SK-MEL-5 (cell line): ENCODE measurements at places on chromosomes 1 and 21.

DNA sequence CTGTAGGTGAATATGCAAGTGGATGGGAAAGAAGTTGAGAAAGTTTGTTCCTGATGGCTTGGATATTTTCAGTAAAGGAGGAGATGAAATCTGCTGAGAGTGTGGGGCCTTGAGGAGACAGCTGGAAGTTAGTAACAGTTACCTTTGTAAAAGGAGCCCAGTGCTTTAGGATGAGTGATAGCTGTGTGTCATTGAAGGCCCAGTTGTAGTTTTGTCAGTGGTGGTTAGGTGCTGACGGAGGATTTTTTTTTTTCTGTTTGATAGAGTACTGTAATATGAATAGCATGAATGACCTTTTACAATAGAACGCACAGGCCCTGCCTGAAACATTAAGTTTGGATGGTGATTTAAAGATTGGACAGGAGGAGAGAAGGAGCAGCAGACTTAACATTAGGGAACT is 33.3 kb downstream of the LRRC8D start:
- DNase-seq: no peak

GRCh38 chr1:175376194-175376593 is 183.6 kb upstream of the KIAA0040 start:
- DNase-seq: peak; percentile 52

- no peak for DNase-seq
Observed at GRCh38 chr1:113792986-113793385, 19.3 kb downstream of the RSBN1 start.

GRCh38 chr1:208409176-208409575 is 165.0 kb upstream of the PLXNA2 start:
- no peak for DNase-seq

DNA sequence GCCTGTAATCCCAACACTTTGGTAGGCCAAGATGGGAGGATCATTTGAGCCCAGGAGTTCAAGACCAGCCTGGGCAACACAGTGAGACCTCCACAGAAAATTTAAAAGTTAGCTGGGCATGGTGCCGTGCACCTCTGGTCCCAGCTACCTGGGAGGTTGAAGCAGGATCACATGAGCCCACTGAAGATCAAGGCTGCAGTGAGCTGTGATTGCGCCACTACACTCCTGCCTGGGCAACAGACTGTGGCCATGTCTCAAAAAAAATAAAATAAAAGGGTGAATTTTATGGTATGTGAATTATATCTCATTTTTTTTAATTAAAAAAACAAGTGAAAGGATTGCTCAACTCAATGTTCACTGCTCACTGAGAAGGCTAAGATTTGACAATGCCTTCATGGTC is 8.7 kb downstream of the ARID4B start:
- DNase-seq: no peak

GRCh38 chr1:214966346-214966745 is 116.2 kb upstream of the KCNK2 start:
- DNase-seq: no peak

DNA sequence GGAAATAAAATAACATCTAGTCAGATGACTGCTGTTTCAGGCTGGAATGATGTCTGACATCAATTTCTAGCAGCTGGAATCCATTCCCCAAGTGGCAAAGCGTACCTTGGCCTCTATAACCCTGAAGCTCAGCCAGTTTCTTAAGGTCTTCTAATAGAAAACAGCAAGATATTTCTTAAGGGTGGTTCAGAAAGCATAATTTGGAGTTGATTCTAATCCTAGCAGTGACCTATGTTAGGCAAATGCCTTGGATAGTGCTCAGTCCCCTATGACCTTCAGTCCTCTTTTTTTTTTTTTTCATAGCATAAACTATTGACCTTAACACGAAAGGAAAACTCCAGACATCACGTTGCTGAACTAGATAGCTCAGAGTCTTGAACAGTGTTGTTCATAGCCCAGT is 56.5 kb downstream of the LAMC2 start:
- no peak for DNase-seq

DNA sequence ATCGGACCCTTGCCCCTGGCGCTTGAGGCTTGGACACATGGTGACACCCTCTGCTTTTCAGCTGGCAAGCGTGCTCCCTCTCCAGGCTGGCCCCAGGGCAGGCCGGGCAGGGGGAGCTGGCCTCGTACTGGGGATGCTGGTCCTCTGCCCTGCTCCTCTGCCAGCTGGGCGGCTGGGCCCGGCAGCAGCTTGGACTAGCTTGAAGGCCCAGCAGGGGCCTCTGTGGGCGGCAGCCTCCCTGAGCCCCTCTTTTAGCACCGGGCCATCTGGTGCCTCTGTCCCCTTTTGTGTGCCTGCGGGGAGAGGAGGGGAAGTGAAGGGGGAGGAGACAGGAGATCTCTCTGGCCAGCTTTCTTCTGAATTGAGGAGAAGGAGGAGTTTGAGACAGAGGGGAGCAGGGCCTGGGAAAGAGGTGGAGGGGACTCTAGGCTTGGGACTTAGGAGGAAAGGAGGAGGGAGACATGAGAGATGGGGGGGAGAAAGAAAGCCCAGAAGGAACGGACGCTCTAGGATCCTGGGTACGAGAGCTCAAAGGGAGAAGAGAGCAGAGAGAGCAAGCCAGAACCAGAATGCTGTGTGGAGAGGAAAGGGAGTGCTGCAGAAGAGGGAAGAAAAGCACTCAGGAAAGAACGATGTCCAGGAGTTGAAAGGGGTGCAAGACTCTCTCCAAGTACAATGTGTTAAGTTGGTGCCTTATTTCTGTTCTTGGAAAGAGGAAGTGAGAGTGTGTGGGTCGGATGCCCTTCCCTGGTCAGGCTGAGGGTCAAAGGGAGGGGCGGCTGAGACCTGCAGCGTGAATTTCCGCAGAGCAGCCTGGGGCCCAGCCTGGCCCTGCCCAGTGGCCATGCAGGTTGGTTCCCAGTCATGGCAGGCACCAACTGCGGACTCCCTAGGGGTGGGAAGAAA is 40.3 kb downstream of the IER5 start:
- DNase-seq: no peak

- no peak for DNase-seq
Observed at GRCh38 chr1:19457607-19458006, 27.7 kb downstream of the CAPZB start.

DNA sequence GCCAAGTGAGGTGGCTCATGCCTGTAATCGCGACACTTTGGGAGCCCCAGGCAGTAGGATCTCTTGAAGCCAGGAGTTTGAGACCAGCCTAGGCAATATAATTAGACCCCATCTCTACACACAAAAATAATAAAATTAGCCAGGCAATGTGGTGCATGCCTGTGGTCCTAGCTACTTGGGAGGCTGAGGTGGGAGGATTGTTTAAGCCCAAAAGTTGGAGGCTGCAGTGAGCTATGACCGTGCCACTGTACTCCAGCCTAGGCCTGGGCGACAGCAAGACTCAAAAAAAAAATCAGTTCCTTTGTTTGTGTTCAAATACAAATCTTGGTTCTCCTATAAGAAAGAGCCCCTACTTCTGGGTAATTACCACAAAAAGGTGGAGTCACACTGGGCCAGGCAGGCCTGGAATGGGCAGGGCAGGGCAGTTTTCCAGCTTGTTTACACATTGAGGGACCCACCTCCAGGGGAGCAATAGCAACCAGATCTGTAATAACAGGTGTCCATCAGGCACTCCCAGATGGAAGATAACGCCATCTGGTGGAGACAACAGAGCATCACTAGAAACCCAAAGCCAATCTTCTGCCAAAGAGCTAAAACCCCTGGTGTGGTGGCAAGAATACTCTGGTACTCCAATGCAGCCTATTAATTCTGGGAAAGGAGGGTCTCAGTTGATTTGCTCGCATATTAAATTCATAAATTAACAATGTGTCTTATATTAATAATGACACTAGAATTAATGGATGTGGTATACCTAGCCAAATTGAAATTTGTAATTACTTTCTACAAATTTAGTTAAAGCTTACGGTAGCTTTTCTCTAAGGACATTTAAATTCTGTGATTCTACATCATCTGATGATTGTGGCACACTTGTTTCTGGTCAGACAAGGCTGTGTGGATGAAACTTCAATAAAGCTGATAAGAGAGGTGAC is 13.2 kb downstream of the PPP1R15B start:
- DNase-seq: peak; percentile 91

- no peak for DNase-seq
Observed at GRCh38 chr21:29316029-29316742, 17.5 kb downstream of the BACH1 start.

DNA sequence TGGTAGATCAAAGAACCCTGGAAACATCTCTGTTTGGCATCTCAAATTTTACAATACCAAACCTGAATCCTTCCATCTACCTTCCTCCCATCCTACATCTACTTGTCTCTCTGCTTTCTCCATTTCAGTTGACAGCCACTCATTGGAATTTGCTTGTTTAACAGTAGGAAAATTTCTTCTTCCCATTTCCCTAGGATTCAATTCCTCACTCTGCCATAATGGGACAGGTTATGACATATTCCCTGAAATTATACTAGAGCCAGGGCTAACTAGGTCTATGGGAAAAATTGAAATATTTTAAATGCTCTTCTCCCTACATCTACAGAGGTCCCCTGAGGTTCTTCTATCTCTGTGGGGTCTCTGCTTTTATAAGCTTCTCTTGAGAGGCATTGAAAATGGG is 257.7 kb downstream of the KCNH1 start:
- no peak for DNase-seq

DNA sequence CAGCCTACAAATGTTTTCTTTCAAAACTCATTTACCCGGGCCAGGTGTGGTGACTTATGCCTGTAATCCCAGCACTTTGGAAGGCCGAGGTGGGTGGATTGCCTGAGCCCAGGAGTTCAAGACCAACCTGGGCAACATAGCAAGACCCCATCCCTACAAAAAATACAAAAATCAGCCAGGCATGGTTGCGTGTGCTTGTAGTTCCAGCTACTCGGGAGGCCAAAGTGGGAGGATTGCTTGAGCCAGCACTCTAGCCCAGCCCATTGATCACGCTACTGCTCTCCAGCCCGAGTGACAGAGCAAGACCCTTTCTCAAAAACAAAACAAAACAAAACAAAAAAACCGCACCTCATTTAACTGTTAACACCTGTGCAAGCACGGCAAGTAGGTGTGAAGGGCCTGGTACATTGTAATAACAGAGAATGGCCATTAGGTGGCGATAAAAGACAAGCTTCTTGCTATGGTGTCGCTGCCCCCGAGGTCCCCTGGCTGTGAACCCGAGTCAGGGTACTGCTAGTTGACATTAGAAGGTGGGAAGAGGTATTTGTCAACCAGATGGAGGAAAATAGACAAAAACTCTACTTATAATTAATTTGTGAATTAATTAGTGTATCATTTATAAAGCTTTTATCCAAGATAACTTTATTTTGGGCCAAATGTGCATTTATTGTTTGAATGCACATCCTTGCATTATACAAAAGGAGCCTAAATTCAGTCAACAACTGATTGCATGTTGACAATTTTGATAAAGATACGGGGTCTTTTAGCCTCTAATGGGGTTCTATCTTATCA is 66.5 kb downstream of the SH3BGR start:
- peak; percentile 66 for DNase-seq

DNA sequence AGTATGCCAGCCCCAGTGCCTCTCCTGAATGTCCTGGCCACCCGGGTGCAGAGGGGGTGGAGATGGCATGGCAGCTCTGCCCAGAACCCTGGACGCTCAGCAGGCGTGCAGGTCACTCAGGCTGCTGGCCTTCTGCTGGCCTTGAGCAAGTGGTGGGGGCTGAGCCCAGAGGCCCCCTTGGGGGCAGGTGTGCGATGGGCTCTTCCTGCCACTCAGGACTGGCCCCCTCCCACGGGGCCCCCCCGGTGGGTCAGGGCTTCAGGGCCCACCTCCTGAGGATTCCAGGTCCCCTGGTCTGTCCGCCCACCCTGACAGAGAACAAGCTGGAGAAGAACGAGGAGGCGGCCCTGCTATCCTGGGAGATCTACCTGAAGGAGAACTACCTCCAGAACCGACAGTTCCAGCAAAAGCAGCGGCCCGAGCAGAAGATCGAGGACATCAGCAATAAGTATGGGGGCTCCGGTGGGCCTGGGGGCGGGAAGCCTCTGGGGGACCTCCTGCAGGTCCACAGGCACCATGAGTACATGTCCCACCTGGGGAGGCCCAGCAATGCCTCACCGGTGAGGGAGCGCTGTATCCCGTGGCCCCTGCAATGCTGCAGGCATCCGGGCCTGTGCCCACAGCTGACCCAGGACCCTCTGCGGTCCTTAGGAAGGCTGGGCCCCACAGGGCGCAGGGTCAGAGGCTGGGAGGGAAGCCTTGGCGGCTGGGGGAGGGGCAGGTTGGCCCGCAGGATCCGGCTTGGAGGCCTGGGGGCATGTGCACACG is 37.0 kb upstream of the LRRC3 start:
- DNase-seq: no peak

GRCh38 chr1:212496682-212497081 is 64.0 kb downstream of the NENF start:
- DNase-seq: no peak

- DNase-seq: no peak
Observed at GRCh38 chr1:23163395-23163794, 5.3 kb downstream of the LUZP1 start.

GRCh38 chr1:180232521-180233043 is 2.5 kb downstream of the LHX4 start:
- no peak for DNase-seq

GRCh38 chr1:87684713-87685205 is 356.1 kb downstream of the LMO4 start:
- DNase-seq: peak; percentile 25

- no peak for DNase-seq
Observed at GRCh38 chr1:228076796-228077430, 5.6 kb upstream of the ARF1 start.

DNA sequence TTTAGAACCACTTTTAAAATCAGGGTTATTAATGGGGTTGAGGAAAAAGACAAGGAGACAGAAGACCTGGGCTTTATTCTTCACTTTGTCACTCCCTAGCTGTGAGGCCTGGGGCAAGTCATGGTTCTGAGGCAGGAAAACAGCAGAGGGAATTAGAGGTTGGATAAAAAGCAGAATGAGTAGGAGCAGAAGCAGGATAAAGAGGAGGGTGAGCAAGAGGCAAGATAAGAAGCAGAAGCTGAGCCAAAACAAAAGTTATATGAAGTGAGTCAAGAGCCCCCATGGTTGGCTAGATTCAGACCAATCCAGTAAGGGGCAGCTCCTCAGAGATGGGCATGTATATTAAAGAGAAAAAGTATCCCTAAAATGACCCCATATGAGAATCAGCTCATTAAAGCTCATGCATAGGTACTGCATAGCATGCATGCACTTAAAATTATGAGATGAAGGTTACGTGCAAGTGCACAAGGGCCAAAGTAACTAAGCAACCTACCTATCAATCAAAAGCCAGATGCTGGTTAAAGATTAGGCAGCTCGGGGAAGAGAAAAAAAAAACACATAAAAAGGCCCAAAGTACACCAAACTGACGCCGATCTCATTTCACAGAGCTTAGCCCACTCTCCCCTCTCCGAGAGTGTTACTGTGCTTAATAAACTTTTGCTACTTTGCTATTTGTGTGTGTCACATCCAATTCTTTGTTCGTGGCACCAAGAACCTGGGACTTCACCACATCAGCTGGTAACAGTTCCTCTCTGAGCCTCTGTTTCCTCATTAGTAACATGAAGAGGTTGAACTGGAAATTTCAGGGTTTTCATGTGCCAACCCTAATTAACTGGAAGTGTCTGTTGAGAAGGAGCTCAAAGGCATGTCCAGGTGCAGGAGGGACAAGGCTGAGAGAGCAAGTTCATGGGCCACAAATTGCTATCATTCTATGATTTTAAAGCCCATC is 2.2 kb downstream of the AVPR1B start:
- DNase-seq: no peak

- DNase-seq: no peak
Observed at GRCh38 chr1:158654086-158654485, 32.4 kb downstream of the SPTA1 start.

GRCh38 chr1:9717193-9718005 is 65.9 kb downstream of the PIK3CD start:
- DNase-seq: peak; percentile 92
